ENCODE measurements at places on chromosomes 2 and 18. TPM values are rescaled to one million over a fixed set of nuclear protein-coding genes. Genes with fewer than 3 reads are reported as not detected.

Gene DSG4
- not detected for total RNA-seq

Gene CD207
- total RNA-seq, result not detected

Gene FER1L5
- total RNA-seq, result not detected

Gene FEV
- total RNA-seq, result not detected

Gene GAREM2
- 5.9 TPM for total RNA-seq

- H3K27ac ChIP-seq, result no peak overlapping the region
- no peak overlapping the region for H3K4me3 ChIP-seq
- H3K4me1 ChIP-seq, result peaks cover 24% of the 10 kb centered on the region
- peaks cover 7% of the 10 kb centered on the region for H3K36me3 ChIP-seq
- no peak for DNase-seq
Observed at GRCh38 chr2:174663550-174663949, 65.9 kb upstream of the WIPF1 start.

DNA sequence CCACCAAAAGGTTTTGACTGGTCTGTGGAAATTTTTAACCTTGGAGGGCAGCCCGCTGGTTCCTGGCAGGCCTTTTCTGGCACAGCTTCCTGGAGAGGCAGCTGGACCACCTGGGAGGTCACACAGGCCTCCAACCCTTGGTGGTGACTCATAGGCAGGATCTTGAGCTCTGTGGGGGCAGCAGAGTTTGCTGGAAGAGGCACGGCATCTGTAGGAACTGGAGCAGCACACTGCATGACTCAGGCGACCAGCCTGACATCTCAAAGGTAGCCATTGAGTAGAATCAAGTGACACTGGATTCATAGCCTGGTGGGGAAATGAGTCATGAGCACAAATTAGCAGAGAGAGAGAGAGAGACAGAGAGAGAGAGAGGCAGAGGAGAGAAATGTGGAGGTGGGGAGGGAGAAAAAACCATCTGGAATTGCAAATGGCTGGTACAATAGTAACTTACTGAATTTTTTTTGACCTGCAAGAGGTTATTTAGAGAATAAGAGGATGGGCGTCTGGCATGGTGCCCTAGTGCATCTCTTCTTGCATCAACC, 57.4 kb downstream of the TRPM8 start:
- no peak overlapping the region for H3K4me3 ChIP-seq
- peaks cover 20% of the 10 kb centered on the region for H3K27me3 ChIP-seq
- no peak for DNase-seq
- H3K4me1 ChIP-seq, result peaks cover 11% of the 10 kb centered on the region
- no peaks in the 10 kb centered on the region for H3K36me3 ChIP-seq
- H3K27ac ChIP-seq, result no peak overlapping the region

DNA sequence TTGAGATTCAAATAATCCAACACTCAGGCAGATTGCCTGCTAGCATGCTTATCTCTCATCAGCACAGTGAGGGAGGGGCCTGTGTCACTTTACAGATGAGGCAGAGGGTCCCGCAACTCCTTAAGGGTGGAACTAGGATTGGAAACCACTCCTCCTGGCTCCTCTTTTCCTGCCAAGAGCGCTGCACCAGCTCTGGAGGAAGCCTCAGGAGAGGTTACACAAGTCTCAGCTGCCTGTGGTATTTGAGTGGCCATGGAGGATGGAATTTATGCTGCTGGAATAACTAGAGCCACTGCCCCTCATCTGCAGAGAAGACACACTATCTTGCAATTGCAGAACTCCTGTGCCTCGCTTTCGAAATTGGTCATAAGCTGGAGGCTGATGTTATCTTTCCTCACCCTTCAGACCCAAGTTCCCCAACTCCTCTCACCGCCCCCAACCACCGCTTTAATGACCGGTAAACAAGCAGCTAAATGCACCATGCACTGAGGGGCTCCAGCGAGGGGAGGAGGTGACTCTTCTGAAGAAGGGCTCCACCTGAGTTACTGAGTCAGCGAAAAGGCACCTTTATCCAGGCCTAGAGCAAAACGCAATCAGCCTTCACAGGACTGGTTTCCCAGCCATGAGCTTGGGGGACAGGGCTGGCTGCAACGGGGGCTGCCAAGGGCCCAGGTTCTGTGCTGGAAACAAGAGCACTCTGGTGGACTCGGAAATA, 245.8 kb downstream of the SOX11 start:
- no peaks in the 10 kb centered on the region for H3K27me3 ChIP-seq
- H3K36me3 ChIP-seq, result no peaks in the 10 kb centered on the region
- no peak for DNase-seq
- no peaks in the 10 kb centered on the region for H3K4me1 ChIP-seq
- no peak overlapping the region for H3K4me3 ChIP-seq

- H3K27ac ChIP-seq, result no peak overlapping the region
- no peaks in the 10 kb centered on the region for H3K36me3 ChIP-seq
- no peaks in the 10 kb centered on the region for H3K4me1 ChIP-seq
- H3K27me3 ChIP-seq, result no peaks in the 10 kb centered on the region
Observed at GRCh38 chr2:71486881-71487640, 33.7 kb downstream of the DYSF start.

DNA sequence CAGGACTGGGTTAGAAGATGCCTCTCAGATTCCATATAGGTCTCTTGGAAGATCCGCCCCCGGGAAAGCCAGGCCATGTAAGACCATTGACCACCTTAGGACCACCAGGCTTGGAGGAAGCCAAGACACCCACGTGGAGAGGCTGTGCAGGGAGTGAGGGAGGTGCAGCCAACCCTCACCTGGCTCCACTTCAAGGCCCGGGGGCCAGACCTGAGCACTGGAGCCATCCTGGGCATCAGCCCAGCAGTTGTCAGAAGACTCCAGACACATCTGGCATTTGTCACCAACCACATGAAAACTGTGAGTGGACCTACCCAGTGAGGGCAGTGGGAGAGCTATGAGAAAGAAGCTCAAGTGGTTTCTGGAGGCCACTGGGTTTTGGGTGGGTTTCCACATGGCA, 214.4 kb downstream of the MYT1L start:
- peaks cover 2% of the 10 kb centered on the region for H3K27me3 ChIP-seq
- H3K27ac ChIP-seq, result no peak overlapping the region
- H3K36me3 ChIP-seq, result no peaks in the 10 kb centered on the region
- DNase-seq, result no peak
- H3K4me3 ChIP-seq, result no peak overlapping the region
- no peaks in the 10 kb centered on the region for H3K4me1 ChIP-seq

GRCh38 chr2:232481322-232482140, 6.1 kb downstream of the ECEL1 start:
- DNase-seq, result no peak
- H3K27me3 ChIP-seq, result peaks cover 17% of the 10 kb centered on the region
- H3K36me3 ChIP-seq, result no peaks in the 10 kb centered on the region
- no peak overlapping the region for H3K4me3 ChIP-seq

DNA sequence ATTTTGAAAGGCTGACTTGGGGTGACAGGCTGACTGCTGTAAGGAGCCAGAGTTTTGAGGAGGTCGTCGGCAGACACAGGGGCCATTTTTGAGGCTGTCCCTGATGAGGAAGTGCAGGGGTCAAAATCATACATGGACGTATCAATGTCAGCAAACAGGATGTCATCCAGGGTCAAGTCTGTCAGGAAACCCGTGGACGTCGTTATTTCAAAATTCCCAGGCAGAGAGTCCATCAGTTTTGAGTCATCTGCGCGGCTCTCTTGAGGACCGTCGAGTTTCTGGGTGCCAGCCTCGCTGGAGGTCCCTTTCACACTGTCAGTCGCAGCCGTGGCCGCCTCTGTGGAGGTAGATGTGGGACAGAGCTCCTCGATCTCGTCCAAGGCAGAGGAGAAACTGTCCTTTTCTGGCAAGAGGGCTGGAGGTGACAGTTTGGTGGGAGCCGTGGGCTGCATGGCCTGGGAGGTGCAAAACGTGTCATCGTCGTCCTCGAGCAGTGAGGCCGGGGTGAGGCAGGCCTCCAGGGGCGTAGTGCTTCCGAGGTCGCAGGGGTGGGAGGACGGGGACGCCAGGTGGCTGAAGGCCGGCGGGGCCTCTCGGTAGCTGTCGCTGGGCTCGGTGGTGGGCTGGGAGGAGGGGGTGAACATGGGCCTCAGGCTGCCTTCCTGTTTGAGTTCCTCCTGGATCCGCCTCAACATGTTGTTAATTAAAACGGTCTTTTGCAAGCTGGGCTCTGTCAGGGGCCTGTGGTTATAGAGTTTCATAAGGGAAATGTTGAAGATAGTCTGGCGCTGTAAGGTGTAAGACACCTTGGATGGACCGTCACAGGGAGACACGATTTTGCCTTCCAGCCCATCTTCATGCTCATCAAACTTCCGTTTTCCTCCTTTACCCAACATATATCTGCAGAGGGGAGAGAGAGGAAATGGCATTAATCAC, 17.5 kb downstream of the SERTAD2 start:
- peak overlapping the region; percentile 57 for H3K4me3 ChIP-seq
- peaks cover 46% of the 10 kb centered on the region for H3K4me1 ChIP-seq
- peak overlapping the region; percentile 84 for H3K27ac ChIP-seq

DNA sequence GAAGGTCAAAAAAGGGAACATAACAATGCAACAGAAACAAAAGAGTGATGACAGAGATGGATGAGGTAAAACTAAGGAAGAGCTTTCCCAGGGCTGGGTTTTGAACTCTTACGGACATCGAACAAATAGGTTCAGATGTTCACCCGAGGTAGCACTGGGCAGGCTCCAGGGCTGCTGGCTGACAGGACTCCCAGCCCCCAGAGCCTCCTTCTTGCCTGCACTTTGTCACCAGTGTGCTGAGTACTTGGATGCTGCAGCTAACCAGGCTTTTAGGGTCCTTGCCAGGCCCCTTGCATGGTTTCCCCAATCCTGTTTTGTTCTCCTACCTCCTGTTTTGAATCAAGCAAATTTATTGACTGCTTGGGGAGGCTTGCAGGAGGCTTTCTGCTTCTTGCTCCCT, 322.9 kb downstream of the DYSF start:
- no peak overlapping the region for H3K27ac ChIP-seq
- no peak overlapping the region for H3K4me3 ChIP-seq
- no peaks in the 10 kb centered on the region for H3K36me3 ChIP-seq

DNA sequence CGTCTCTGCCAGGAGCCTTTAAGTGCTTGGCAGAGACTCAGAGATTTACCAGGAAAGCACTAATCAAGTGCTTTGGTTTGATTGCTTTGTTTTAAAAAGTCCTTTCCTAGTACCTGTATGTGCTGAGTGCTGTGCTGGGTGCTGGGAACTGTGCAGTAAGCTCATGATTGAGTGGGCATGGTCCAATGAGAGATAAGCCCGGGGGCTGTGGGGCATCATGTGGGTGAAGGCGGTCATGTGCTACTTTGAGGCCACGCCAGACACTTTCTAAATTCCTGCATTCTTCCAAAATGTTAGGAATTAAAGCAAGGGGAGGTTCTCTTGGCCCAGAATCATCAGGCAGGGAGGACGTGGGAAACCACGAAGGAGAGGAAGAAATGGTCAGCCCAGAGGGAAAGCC, 109.0 kb downstream of the ACAA2 start:
- peaks cover 7% of the 10 kb centered on the region for H3K27me3 ChIP-seq
- H3K4me1 ChIP-seq, result no peaks in the 10 kb centered on the region
- DNase-seq, result no peak
- no peak overlapping the region for H3K4me3 ChIP-seq

- no peak for DNase-seq
- peaks cover 25% of the 10 kb centered on the region for H3K4me1 ChIP-seq
- H3K27ac ChIP-seq, result no peak overlapping the region
- H3K27me3 ChIP-seq, result peaks cover 2% of the 10 kb centered on the region
Observed at GRCh38 chr2:152587187-152587947, 129.9 kb downstream of the PRPF40A start.

DNA sequence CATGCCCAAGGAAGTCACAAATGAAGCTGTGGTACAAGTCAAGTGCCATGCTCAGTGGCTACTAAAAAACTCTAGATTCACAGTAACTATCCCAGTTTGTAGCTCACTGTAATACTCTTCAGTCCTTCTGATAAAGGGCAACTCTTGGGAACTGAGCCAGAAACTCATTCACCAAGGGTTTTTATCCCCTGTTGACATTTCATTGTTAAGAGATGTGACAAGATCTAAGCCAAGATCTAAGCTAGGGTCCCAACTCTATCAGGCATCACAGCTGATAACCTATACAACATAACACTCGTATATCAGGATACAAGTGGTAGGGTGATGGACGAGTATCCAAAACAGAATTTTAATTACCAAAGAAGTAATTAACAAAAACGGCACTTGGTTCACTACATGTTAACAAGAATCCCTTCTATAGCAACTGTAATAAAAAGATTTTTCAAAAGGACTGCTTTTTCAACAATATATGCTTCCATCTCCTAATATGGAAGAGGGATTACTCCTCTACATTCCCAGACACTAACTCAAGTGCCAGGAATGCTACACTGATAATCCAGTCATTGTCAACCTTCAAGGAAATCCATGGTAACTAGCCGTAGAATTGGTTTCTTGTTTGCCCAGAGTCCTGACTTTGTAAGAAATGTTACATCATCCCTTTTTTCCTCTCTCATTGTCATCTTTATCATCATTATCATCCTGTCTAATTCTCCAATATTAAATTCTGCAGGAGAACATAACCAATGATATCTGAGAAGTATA, 111.7 kb downstream of the CDH2 start:
- DNase-seq, result no peak
- H3K27me3 ChIP-seq, result no peaks in the 10 kb centered on the region
- no peaks in the 10 kb centered on the region for H3K36me3 ChIP-seq
- no peaks in the 10 kb centered on the region for H3K4me1 ChIP-seq
- H3K27ac ChIP-seq, result no peak overlapping the region

GRCh38 chr2:70549064-70549710, 4.4 kb downstream of the TGFA start:
- no peak overlapping the region for H3K27ac ChIP-seq
- DNase-seq, result no peak
- peaks cover 12% of the 10 kb centered on the region for H3K4me1 ChIP-seq
- H3K27me3 ChIP-seq, result peaks cover 53% of the 10 kb centered on the region

DNA sequence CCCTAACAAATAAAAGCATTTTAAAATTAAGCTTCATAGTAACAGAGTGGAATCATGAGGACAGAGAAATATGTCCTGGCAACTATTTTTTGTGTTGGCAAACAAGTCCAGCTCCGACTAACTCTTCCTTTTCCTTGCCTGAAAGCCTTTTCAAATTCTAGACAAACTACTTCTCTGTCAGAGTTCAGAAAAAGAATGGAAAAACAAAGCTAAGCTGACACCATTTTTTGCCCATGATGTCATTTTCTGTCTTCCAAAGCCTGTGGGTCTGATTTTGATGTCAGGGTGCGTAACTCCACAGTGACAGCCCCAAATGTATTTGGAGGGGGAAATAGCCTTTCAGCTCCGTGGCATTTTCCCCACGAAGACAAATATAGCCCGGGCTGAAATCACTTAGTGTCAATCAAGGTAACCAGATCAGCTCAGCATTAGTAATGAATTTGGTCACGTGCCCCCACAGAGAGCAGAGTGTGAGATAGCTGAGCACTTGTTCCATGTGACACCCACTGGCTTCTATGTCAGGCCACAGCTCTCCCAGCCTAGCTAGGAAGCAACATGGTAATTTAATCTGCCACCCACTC, 233.0 kb upstream of the SIX2 start:
- no peaks in the 10 kb centered on the region for H3K36me3 ChIP-seq
- no peak overlapping the region for H3K4me3 ChIP-seq
- no peak for DNase-seq
- H3K27me3 ChIP-seq, result peaks cover 20% of the 10 kb centered on the region
- peaks cover 7% of the 10 kb centered on the region for H3K4me1 ChIP-seq
- no peak overlapping the region for H3K27ac ChIP-seq

Measured in activated T-helper 2 cell treated with anti-CD3 and anti-CD28 coated beads, Interferon-gamma antibody, Interleukin-2, Interleukin-4, amounts not matched to agents 10 μg/mL and 5 μg/mL and 100 μg/mL, durations not matched to agents 14 hours and 24 hours and 36 hours (primary cell).